Thyroid gland (tissue), 4 donors: ENCODE measurements at places on chromosomes 12 and 14. TPM values are rescaled to one million over a fixed set of nuclear protein-coding genes. Genes with fewer than 3 reads are reported as not detected.

ANG gene
- 6.9 TPM for total RNA-seq

UNC119B gene
- total RNA-seq: 60.5 TPM

- DNase-seq: peak; percentile 45
Observed at GRCh38 chr12:116299665-116300328, 22.3 kb upstream of the MED13L start.

- DNase-seq: peak; percentile 69
Observed at GRCh38 chr12:132582058-132582420, 28.3 kb downstream of the LRCOL1 start.

DNA sequence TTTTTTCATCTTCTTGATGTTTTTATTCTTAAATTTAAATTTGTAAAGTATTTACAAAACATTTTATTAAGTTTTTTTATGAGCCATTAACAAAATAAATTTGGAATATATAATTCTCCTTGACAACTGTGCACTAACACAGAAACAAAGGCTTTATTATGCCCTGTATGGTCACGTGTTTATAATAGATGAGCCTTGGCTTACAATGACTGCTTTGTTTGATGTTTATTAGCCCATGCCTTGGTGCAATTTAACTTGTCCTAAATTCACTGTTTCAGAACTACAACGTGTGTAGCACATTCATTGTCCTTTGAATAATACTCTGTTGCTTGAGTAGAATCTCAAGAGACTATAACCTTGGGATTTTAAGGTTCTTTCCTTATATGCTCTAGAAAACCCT is 59.8 kb downstream of the CNTN1 start:
- no peak for DNase-seq

GRCh38 chr12:119613319-119613936 is 19.9 kb downstream of the TMEM233 start:
- peak; percentile 82 for DNase-seq

DEGS2 gene
- 2.1 TPM for total RNA-seq

DNA sequence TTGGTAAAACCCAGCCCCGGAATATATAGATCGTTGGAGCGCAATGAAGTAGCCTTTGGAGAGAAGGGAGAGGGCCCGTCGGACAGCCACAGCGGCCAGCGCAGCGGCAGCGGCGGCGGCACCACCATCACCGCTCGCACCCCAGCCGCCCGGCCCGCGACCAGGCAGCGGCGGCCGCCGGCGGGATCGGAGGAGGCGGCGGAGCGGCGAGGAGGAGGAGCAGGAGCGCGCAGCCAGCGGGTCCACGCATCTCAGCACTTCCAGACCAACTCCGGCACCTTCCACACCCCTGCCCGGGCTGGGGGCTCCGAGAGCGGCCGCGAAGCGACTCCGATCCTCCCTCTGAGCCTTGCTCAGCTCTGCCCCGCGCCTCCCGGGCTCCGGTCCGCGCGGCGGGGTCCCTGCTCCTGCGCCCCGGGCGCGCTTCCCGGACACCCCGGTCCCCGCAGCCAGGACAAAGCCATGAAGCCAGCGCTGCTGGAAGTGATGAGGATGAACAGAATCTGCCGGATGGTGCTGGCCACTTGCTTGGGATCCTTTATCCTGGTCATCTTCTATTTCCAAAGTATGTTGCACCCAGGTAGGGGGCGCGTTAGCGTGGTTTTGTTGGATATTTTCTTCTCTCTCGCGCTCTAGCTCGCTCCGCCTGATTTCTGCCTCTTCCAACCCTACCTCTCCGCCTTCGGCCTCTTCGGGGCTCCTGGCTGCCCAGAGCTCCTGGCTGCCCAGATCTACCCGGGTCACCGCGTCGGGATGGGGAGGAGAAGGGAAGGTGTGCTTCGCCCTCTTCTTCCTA is 400 bp downstream of the CHST11 start:
- peak; percentile 73 for DNase-seq

DNA sequence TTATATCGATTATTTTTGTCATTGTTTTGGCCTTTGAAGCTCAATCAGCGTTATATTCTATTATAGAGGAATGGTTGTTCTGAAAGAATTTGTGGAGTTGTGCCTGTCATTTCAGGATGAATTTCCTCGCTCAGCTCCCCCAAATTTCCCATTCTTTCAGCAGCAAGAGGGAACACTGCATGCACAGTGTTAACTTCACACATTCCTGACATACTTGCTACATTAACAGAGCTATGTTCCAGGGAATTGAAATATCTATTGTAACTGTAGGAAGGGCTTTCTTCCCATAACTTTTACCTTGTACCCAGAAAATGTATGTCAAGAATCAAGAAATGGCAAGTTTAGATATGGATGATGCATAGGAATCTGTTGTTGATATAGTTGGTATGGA is 379.0 kb downstream of the LRIG3 start:
- DNase-seq: no peak

KCNH3 gene
- 2.2 TPM for total RNA-seq

DNA sequence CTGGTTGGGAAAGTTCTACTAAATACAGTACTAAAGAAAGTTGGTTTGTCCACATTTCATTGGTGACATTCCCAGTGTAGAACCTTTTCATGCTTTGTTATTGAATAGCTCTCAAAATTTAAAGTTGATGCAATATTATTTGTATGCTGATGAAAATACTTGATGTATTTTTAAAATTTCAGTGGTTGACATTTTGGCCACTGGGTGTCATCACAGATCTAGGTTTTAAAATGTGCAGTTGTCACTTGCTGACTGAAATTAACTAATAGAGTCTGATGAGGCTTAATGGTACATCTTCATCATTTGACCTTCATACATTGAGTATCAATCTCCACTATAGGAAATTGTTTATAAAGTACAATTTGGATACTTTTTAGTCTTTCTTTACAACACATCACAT is 37.1 kb downstream of the CMAS start:
- no peak for DNase-seq

DNA sequence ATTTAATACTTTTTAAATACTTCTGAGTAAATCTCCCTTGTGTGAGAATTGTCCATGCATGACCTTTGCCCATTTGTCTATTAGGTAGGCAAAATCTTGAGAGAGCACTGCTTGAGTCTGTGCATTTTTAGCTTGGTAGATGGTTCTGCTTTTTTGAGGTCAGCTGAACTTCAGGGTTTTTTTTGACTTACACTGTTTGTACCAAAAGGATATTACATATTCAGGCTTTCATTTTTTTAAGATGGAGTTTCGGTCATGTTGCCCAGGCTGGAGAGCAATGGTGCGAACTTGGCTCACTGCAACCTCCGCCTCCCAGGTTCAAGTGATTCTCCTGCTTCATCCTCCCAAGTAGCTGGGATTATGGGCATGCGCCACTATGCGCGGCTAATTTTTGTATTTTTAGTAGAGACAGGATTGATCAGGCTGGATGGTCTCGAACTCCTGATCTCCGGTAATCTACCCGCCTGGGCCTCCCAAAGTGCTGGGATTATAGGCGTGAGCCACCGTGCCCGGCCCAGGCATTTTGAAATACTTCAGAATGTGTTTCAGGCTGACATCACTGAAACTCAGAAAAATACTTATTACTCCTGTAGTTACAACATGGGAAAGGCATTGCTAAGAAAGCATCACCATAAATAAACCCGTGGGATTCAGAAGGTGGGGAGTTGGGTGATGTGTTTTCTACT is 11.1 kb downstream of the RASSF3 start:
- no peak for DNase-seq

- DNase-seq: peak; percentile 77
Observed at GRCh38 chr14:21070083-21070609, at the start of gene ARHGEF40. TSS of gene ARHGEF40 (plus strand) at chr14:21070304. CDS start at chr14:21070397, 93 bp downstream.

RFX4 gene
- total RNA-seq: not detected

INHBC gene
- 0.63 TPM for total RNA-seq

GRCh38 chr12:54363047-54363446 is 1.2 kb downstream of the GPR84 start:
- DNase-seq: no peak

TAS2R14 gene
- total RNA-seq: 10.3 TPM

GRCh38 chr12:69633061-69633460 is 22.4 kb upstream of the LRRC10 start:
- DNase-seq: no peak

GRIN2B gene
- 1.6 TPM for total RNA-seq

GRCh38 chr14:76727384-76727783 is 33.9 kb upstream of the VASH1 start:
- no peak for DNase-seq

KRT6C gene
- not detected for total RNA-seq

KCNA5 gene
- 0.40 TPM for total RNA-seq

- no peak for DNase-seq
Observed at GRCh38 chr12:26723379-26724308, 109.3 kb downstream of the ITPR2 start.

DNA sequence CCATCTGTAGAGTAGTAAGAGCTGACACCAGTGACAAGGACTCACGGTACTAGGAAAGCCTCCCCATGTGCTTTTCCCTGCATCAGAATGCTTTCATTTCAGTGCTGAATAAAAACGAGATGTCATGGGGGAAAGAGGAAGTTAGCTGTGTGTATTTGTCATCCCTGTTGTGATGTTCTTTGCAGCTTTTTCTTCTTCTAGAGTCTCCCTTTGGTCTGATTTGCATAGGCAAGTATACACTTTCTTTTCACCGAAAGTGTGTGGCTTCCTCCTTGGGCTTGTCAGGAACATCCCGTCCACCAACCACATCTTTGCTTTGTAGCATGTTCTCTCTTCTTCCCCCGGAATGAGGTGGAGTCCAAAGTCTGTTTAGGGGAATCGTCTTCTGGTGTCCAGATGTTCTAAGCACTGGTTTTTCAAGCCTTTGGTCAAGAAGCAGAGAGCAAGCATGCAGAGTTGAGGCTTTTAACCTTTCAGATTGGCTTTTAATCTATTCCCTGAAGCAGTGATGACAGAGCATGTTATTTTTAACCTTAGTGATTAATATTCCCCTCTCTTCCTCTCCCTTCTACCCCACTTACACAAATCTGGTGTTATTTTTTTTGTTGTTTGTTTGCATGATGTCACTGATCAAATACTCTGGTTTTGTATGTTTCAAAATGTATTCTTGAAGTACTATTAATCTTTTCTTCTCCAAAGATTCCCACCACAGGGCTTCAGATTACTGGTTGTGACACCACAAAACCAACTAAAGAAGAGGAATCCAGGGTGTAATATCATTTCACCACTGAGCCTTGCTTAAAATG is 163.4 kb downstream of the SAMD4A start:
- DNase-seq: no peak

- no peak for DNase-seq
Observed at GRCh38 chr12:100566887-100567637, 6.4 kb upstream of the GAS2L3 start.

- DNase-seq: no peak
Observed at GRCh38 chr12:117523971-117524370, 162.5 kb upstream of the NOS1 start.

- no peak for DNase-seq
Observed at GRCh38 chr12:122929812-122930211, 33.9 kb upstream of the VPS37B start.

DIO3 gene
- total RNA-seq: 7.0 TPM

DNA sequence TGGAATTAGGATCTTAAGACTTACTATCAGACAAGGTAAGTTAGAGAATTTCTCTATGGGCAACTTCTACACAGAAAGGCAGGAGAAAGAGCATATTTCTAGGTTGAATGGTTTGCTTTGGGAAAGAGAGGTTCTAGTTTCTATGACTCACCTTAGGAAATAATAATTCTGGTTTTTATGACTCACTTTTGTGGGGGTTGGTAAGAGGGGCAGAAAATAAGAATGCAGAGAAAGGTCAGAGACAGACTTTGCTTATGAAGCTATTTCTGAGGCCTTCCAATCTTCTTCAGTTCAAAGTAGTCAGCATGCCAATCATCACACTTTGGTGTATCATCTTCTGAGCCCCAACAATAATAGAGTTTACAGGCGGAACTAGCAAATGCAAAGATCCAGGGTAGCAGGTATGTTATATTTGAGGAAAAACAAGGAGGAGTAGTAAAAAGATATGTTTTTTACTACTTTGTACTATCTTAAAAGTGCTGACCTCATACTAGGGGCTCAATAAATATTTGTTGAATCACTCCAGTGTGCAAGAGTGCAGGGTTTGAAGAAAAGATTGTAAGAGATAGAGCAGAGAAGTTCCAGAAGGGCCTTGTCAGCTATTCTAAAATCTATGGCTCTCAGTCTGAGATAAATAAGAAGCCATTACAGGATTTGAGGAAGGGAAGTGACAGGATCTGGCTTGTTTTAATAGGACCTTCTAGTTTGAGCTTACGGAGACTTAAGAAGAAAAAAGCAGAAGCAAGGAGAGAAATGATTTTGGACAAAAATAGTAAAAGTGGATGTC is 56.7 kb upstream of the LRFN5 start:
- DNase-seq: no peak

- DNase-seq: no peak
Observed at GRCh38 chr12:1102115-1102514, 111.1 kb downstream of the ERC1 start.

KRT3 gene
- not detected for total RNA-seq

ACSS3 gene
- 34.4 TPM for total RNA-seq

DNA sequence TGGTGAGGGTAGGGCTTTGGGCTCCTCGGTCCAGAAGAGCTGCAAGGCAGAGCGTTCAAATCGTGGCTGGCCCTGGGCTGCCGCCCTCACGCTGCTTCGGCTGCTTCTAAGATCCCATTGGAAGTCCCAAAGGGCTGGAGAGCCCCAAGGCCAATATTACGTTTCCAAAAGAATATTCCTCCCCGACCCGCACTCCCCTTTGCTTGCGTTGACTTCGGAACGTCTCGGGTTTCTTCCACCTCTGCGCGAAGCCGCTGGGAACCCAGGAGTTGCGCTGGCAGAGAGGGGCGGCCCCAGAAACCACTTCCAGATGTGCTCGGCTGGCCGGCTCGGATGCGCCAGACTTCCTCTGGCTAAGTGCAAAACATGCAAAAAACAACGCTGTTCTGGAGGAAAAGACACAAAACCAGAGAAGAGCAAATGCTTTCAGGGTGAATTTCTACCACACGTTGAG is at the start of gene GLT8D2:
Gene GLT8D2 (minus strand): TSS at position 285 of the 454 bp plus-strand sequence. CDS start 30,539 bp downstream, outside the sequence.
- DNase-seq: peak; percentile 69

KIF26A gene
- 6.0 TPM for total RNA-seq
